ENCODE measurements at places on chromosomes 12 and 14. TPM values are rescaled to one million over a fixed set of nuclear protein-coding genes. Genes with fewer than 3 reads are reported as not detected.

KIF5A gene
- total RNA-seq: 0.41 TPM

OTOGL gene
- not detected for total RNA-seq

LRP1-AS gene
- not detected for total RNA-seq

PLEKHH1 gene
- total RNA-seq: 11.1 TPM

CELA1 gene
- not detected for total RNA-seq

TBC1D30 gene
- 5.3 TPM for total RNA-seq

SIX4 gene
- total RNA-seq: 7.5 TPM

ATP5F1B gene
- total RNA-seq: 615 TPM

CNTN1 gene
- 0.34 TPM for total RNA-seq

ACSS3 gene
- total RNA-seq: 12.5 TPM

SLC8A3 gene
- total RNA-seq: not detected

LGMN gene
- 14.0 TPM for total RNA-seq

NGB gene
- not detected for total RNA-seq

SRGAP1 gene
- 7.8 TPM for total RNA-seq

HIGD1C gene
- not detected for total RNA-seq

DLK1 gene
- not detected for total RNA-seq

Data from A375 (cell line).